WERI-Rb-1 (cell line): ENCODE measurements at places on chromosomes 16 and 17.
A peak's percentile ranks its signal among the peaks of the same experiment; 100 is the strongest.

DNA sequence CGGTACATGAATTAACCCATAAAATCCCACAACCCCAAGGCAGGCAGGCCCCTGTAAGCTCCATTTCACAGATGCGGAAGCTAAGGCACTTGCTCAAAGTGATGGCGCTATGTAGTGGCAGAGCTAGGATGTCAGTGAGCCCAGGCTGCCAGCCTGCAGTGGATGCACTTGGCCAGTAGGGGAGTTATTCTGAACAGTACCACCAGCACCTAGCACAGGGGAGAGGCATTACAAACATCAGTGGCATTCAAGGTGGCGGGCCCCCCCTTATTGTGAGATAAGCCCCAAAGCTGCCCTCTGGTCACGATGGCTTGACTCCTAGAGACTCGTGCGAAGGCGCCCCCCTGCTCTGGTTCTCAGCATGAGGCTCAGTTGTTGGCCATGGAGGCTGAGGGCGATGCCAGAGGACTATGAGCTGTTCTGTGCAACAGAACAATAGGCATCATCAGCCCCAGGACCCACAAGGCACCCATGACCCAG lies 33.8 kb downstream of the GTF3C1 start:
- DNase-seq = peak; percentile 56

GRCh38 chr17:78774956-78775571 lies 7.0 kb downstream of the CYTH1 start:
- no peak for DNase-seq

- no peak for DNase-seq
These were observed 78.5 kb downstream of the WWOX start for GRCh38 chr16:78177987-78178386.

DNA sequence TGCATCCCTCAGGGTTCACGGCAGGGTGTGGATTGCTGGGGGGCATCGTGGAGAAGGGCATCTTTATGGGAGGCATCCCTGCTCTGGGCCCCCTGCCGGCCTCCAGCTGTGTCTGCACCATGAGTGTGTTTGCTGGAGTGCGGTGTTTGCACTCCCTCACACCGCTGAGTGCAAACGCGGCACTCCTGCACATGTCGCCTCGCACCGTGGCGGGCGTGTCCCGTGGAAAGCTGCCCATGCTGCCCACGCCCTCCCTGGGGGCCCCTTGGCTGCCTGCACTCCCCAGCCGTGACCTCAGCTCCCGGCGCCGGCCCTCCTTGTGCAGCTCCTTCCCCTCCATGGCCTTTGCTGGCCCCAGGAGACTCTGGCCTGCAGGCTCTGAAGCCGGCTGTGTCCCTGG lies 74.6 kb upstream of the ZNF750 start:
- DNase-seq = no peak

GRCh38 chr17:57920916-57921703 lies 34.1 kb downstream of the CUEDC1 start:
- DNase-seq = no peak

DNA sequence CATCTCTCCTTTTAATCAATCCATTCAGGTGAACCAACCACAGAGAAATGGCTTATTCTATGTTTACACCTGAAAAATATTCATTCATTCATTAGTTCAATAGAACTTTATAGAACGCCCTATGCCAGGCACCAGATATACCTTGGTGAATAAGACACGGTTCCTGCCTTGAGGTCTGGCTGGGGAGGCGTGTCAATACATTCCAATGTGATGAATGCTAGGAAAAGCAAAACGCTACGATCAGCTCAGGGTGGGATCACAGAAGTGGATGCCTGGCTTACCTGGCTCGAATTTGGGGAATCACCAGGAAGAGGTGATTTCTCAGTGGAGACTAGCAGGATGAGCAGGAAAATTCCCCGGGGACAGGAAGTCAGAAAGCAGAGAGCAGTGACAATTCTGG lies 17.5 kb upstream of the WFIKKN2 start:
- no peak for DNase-seq

GRCh38 chr16:30741461-30741914 lies 6.7 kb upstream of the PHKG2 start:
- no peak for DNase-seq

DNA sequence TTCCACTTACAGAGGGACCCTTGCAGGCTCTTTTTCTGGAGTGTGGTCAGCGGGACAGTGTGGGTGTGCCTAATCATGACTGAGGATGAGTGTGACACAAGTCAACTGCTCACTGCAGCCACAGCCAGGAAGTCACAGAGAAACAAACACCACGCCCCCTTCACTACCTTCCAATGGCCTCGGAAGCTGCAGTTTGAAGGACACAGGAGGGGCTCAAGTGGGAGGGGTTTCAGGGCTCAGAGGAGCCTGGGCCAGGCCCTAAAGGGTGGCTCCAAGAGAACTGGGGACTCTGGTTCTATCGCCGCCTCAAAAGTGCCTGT lies 116.2 kb upstream of the SDK2 start:
- DNase-seq = peak; percentile 64

GRCh38 chr17:34763728-34764665 lies 184.6 kb downstream of the TMEM132E start:
- peak; percentile 46 for DNase-seq

DNA sequence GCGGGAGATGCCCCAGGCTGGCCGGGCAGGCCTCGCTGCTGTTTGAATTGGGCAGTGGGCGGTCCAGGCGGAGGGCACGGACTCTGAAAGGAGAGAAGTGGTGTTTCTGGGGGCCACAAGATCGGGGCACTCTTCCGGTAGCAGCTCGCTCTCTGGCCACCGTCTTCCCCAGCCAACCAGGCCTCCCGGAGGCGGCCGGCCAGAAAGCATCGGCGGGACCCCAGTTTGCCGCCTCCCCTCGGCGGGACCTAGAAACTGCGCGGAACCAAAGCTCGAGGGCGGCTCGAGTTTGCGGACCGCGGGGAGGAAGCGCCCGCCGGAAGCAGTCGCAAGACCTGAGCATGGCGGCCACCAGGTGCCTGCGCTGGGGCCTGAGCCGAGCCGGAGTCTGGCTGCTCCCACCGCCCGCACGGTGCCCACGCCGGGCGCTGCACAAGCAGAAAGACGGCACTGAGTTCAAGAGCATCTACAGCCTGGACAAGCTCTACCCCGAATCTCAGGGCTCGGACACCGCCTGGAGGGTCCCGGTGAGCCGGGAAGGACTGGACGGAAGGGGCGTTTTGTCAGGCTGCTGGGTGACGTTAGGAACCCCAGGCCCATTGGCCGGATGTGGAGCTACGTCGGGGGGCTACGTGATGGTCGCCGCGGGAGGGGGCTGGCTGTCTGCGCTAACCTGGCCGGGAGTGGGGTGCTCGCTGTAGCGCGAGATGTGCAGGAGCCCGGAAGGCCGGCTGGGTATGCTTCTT lies at the start of gene MRPL58:
Gene MRPL58, plus strand, starts transcription at position 325 of the 746 bp plus-strand sequence. Its CDS starts 17 bp downstream, at position 342.
- peak; percentile 93 for DNase-seq

DNA sequence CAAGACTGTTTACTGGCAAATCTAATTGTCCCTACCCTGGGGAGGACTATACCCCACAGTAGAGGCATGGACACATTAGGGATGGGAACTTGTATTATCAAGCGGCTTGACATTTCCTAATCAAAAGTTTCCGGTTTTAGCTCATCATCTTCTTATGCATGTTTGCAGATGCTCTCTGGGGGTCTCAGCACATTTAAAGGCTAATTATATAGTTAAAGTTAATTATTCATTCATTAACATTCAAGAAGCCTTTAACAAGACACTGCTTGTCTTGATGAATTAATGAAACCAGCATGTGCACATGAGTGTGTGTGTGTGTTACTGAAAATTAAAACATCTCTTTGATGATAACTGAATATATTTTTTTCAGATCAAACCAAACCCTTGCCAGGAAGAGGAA lies 377.1 kb downstream of the GRIN2A start:
- DNase-seq = no peak
